ENCODE measurements at places on chromosomes 1 and 21. TPM values are rescaled to one million over a fixed set of nuclear protein-coding genes. Genes with fewer than 3 reads are reported as not detected.

RNU1-4 gene
- total RNA-seq, result 6,622 TPM

GRCh38 chr1:246878551-246878950, 53.2 kb downstream of the AHCTF1 start:
- H3K4me3 ChIP-seq, result no peak overlapping the region
- H3K36me3 ChIP-seq, result peaks cover 58% of the 10 kb centered on the region
- no peak overlapping the region for H3K27ac ChIP-seq
- H3K4me1 ChIP-seq, result no peaks in the 10 kb centered on the region
- no peaks in the 10 kb centered on the region for H3K27me3 ChIP-seq

DNA sequence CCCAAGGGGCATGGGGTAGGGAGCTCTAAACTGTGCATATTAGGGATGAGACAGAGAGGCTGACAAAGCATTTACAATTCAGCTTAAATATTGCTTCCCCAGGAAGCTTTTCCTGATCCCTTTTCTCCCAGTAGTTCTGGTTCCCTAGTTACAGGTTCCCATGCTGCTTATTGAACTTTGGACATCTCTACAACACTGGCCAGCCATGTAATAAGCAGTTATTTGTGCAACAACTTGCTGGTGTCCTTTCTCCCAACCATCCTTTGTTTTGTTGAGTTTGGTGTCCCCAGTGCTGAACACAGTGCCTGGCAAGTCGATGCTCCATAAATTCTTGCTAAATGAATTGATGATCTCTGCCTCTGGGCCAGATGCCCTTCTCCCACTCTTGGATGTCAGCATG, 80.6 kb downstream of the PLXNA2 start:
- no peak overlapping the region for H3K4me3 ChIP-seq
- no peaks in the 10 kb centered on the region for H3K36me3 ChIP-seq
- no peaks in the 10 kb centered on the region for H3K27me3 ChIP-seq
- no peak for DNase-seq

GRCh38 chr1:201434266-201434665, 12.7 kb upstream of the TNNI1 start:
- no peak overlapping the region for H3K4me3 ChIP-seq
- H3K27ac ChIP-seq, result no peak overlapping the region
- no peaks in the 10 kb centered on the region for H3K4me1 ChIP-seq
- no peaks in the 10 kb centered on the region for H3K27me3 ChIP-seq
- no peak for DNase-seq

DNA sequence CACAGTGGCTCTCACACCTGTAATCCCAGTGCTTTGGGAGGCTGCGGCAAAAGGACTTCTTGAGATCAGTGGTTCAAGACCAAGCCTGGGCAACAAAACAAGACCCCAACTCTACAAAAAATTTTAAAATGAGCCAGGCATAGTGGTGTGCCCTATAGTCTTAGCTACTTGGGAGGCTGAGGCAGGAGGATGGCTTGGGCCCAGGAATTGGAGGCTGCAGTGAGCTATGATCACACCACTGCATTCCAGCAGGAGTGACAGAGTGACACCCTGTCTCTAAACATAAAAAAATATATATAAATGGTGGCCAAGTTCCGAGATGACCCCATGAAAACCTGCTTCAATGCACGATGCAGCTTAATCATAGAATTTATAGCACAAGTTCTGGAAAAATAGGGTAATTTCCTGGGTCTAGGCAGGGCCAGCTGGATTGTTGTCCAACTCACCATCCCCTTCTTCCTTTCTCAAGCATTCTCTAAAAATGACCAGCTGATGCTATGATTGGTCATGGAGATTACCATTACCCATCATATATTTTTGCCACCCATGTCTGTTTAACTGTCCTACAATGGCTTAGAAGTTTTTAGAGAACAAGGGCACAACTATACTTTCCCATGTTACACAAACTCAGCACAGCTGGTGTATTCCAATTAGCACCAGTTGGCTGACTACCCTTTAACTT, 5.3 kb upstream of the GNPAT start:
- H3K4me1 ChIP-seq, result peaks cover 17% of the 10 kb centered on the region
- no peaks in the 10 kb centered on the region for H3K27me3 ChIP-seq
- H3K4me3 ChIP-seq, result no peak overlapping the region
- no peak overlapping the region for H3K27ac ChIP-seq
- no peak for DNase-seq

- no peak overlapping the region for H3K4me3 ChIP-seq
- DNase-seq, result no peak
- no peaks in the 10 kb centered on the region for H3K36me3 ChIP-seq
- no peak overlapping the region for H3K27ac ChIP-seq
These were observed 26.5 kb downstream of the RIPPLY3 start for GRCh38 chr21:37032877-37033471.

PGLYRP3 gene
- not detected for total RNA-seq
